ENCODE measurements at places on chromosomes 16 and 17. TPM values are rescaled to one million over a fixed set of nuclear protein-coding genes. Genes with fewer than 3 reads are reported as not detected.
A peak's percentile ranks its signal among the peaks of the same experiment; 100 is the strongest.

CDK5RAP3 gene
- total RNA-seq, result 230 TPM

GRCh38 chr17:48351911-48352332 lies 78.1 kb downstream of the SKAP1 start:
- DNase-seq, result no peak

DNA sequence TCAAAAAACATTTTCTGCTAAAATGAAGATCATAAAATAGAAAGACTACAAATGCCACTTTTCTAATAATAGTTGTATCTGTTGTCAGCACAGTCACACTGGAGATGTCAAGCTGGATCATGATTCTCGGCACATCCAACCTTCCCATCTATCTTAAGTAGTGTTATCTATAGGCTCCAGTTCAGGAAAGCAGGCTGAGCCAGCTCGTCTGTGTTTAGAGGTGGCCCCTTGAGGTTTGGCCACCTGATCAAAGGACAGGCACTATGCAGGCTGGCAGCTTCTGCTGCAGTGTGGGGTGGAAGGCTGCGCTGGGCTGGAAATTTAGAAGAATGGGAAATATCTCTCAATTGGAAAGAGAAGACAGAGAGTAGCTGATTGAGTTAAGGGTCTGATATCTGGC lies 32.4 kb downstream of the SMYD4 start:
- DNase-seq, result no peak

DNA sequence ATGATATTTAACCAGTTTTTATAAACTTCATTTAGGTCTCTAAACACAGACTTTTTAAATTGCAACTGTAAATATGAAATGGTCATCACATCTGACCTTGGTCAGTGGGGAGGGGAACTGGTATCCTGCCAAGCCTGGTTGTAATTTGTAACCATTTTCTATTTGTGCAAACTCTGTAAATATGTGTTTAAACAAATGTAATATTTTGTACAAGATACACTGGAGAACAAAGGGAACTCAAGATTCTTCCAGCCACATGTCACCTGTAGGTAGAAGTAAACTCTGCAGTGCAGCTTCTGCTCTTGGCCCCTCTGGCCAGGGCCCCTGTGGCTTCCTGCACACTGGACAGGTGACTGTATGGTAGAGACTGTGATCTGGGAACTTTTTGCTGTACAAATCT lies 35.8 kb downstream of the AKAP1 start:
- DNase-seq, result no peak

MT1G gene
- 3.9 TPM for total RNA-seq

ZNF624 gene
- 10.0 TPM for total RNA-seq

- DNase-seq, result no peak
Measured at GRCh38 chr17:1190751-1191331, 11.1 kb upstream of the ABR start.

GRCh38 chr17:77651988-77652387 lies 306.5 kb upstream of the TNRC6C start:
- peak; percentile 20 for DNase-seq

MMP28 gene
- total RNA-seq, result 3.5 TPM

CFAP97D1 gene
- total RNA-seq, result 0.17 TPM

DNA sequence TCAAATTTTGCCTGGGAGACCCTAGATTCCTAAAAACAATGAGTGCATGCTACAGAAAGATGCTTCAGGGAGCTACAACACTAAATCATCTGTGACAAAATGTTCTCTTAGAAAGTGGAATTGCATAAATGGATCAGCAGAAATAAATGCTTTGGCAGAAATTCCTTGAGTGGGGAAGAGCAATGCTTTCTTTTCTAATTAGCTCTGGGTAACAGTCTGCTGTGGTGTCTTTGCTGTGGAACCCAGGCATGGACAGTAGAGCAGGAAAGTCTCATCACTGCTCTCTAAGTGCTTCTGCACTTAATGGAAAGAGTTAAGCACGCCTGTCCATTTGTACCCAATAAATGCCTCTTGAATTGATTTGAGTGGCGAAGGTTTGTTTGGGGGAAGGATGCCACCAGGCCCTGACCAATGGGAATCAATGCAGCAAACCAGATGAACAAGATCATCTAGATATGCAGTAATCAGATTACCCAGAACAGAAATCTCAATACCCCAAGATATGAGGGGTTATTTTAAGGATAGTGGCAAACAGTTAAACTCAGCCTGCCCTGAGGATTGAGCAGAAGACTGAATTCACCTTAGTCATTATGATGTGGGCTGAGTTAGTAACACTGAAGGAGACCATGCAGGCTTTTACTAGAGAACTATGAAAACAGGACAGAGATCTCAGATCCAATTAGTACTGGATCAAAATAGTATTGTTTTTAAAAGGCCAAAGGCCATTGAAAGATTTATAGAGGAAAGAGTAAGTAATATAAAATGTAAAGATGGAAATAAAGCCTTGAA lies 13.6 kb downstream of the HLF start:
- DNase-seq, result no peak

NDEL1 gene
- total RNA-seq, result 89.1 TPM

DNA sequence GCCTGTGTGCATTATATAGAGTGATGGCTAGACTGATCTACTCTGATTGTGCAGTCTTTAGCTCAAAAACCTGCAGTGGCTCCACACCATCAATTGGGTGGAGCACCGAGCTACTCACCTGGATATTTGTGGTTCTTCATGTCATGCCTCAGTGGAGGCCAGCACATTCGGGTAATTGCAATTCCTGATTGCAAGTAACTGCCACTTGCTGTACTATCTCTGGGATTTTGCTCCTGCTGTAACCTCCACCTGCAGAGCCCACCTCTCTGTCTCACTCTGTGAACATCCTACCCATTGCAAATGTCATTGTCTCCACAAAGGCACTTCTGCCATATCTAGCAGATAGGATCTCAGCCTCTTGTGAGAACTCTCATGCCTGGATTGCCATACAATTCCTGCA lies 1.7 kb upstream of the CCL1 start:
- no peak for DNase-seq

FBXW10 gene
- not detected for total RNA-seq

C1QTNF8 gene
- not detected for total RNA-seq

- DNase-seq, result no peak
Measured at GRCh38 chr17:2449486-2449885, 48.6 kb upstream of the MNT start.

- no peak for DNase-seq
Measured at GRCh38 chr17:36911001-36911400, 26.3 kb upstream of the LHX1 start.

DNA sequence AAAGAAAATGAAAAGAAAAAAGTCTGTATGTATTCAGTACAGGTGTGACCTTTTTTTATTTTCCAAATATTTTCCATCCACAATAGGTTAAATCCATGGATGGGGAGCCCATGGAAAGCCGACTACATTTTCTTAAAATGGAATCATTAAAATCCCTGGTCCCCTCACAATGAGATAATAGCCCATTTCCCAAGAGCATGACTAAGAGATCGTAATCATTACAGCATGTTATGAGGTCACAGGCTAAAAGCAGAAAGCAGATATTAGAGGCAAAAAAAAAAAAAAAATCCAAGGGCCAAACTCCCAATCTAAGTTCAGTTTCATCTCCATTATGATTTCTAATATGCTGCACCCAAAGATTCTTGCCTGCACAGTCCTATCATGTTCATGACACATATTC lies 44.7 kb downstream of the CYTH1 start:
- no peak for DNase-seq

GRCh38 chr16:63618896-63619485 lies 1502.9 kb downstream of the CDH11 start:
- no peak for DNase-seq

DNA sequence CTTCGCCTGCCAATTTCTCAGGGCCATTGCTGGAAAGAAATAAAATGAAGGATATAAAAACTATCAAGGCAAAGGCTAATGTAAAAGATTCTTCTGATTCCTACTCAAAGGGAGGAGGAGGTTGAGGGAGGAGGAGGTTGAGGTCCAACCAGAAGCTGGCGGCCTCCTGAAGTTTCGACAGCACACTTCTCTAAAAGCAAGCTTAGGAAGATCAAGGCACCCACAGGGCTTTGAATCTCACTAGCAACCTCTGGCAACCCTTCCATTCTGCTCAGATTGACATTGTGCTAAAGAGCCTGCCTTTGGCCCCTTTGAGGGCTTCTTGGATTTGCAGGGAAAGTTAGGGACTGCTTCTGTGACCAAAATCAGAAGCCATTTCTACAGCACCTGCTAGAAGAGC lies 81.5 kb upstream of the TNRC6C start:
- DNase-seq, result no peak

GRCh38 chr16:27181019-27181790 lies 22.1 kb upstream of the KDM8 start:
- DNase-seq, result no peak
